M059J (cell line): ENCODE measurements at places on chromosomes 6 and 20. TPM values are rescaled to one million over a fixed set of nuclear protein-coding genes. Genes with fewer than 3 reads are reported as not detected.

The PHACTR1 gene
- total RNA-seq = 1.2 and 3.5 TPM in 2 replicates

The FERMT1 gene
- total RNA-seq = 2.0 and 2.2 TPM in 2 replicates

The TMEM239 gene
- not detected in 2 replicates for total RNA-seq

The JPH2 gene
- 16.4 and 39.3 TPM in 2 replicates for total RNA-seq

The HDGFL1 gene
- not detected in 2 replicates for total RNA-seq

The GSTA1 gene
- total RNA-seq = 0.30 and 0.44 TPM in 2 replicates

The HEY2 gene
- total RNA-seq = not detected in 2 replicates
